Head of caudate nucleus (tissue), 42 donors: ENCODE measurements at places on chromosomes 3 and 15.

GRCh38 chr3:146539315-146539714 is 5.1 kb downstream of the PLSCR1 start:
- DNase-seq, result no peak

GRCh38 chr3:124609402-124609801 is 120.8 kb upstream of the UMPS start:
- no peak for DNase-seq

- DNase-seq, result no peak
Measured at GRCh38 chr3:138726946-138727730, 107.6 kb downstream of the PIK3CB start.

GRCh38 chr15:34795267-34796081 is at the start of gene ACTC1:
ACTC1 (minus strand) TSS chr15:34795549; CDS start chr15:34794808, 741 bp downstream.
- no peak for DNase-seq

DNA sequence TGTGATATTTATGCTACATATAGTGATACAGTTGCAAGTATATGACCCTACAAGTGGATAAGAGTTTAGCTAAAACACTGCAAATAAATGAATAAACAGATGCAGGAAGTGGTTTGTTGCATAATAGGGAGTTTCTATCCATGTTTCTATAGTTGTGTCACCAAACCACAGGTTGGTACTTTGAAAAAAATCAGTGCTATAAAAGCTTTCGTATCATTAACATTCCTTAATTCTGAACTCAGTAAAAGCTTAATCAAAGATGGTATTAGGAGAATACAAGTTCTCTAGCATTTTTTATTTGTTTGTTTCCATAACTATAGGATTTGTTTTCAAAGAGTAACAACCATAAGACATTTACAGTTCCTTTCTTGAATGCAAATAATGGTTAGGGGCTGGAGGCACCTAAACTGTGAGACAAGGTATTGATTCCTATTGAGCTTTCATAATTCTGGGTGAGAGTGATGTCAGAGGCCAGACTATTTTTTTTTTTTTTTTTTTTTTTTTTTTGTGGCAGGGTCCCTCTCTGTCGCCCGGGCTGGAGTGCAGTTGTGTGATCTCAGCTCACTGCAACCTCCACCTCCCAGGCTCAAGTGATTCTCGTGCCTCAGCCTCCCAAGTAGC is 29.6 kb downstream of the CPOX start:
- DNase-seq, result no peak

GRCh38 chr3:114219741-114220140 is 17.6 kb downstream of the ZNF80 start:
- DNase-seq, result no peak

- no peak for DNase-seq
Measured at GRCh38 chr3:108175352-108175751, 46.9 kb downstream of the IFT57 start.

DNA sequence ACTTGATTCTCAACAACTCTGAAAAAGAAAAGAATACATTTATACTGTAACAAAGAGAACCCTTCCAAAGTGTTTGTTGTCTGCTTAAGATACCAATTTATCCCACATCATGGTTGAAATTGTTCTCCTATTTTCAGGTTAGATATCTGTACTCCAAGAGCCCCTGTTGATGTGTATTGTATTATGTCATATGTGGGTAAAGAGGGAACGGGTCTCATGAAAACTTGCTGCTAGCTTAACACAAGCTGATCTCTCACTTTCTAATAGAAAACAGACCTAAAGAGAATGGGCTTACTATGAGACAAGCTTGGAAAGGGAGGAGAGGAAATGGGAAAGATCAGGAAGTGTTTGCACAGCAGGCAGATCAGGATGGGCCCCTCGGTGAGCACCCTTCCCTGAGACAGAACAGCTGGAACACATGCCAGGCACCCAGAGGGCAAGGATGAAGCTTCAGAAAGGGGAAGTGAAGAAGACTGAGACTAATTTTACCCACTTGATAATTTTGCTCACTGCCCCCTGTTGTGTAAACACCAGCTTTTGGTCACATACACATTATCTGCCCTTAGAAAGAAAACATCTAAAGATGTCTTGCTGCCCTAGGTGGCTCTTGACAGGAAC is 747.9 kb upstream of the CCDC54 start:
- DNase-seq, result no peak

- no peak for DNase-seq
Measured at GRCh38 chr3:132232231-132232792, 84.9 kb upstream of the ACP3 start.

DNA sequence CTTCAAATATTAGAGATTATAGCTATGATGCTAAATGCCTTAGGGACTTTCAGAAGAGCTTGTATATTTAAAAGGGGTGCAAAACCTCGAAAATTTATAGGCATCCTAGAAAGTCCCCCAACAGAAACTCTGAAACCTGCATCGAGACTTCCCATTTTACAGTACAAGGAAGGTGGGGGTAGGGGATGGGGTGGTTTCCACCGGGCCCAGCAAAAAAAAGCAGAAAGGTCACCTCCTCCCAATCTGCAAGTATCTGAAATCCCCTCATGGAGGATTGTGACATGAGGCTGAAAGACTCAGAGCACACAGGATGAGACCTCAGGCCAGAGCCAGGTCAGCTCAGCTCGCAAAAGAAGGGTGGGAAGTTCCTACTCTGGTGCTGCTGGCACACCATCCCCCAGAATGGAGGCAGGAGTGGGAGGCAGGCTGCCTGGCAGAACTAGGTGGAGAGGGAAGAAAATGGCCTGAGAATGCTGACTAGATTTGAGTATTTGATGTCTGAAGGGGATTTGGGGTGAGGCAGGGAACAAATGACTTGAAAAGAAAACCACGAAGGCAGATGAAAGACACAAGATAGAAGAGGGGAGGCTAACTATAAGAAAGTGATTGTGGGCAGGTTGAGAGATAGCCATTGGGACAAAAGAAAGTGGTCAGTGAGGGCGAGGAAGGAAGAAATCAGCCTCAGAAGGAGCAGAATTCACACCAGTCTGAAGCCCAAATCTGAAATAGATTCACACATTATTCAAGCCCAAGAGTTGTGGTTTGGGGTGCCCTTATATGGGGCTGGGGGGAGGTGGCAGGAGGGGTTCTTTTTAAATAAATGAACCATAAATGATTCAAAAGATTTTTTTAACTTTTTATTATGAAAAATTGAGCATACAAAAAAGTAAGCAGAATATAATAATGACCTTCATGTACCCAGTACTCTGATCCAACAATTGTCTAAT is 22.5 kb upstream of the TSC22D2 start:
- DNase-seq, result no peak

GRCh38 chr15:79283252-79284048 is 928 bp downstream of the ANKRD34C start:
- peak; percentile 67 for DNase-seq

DNA sequence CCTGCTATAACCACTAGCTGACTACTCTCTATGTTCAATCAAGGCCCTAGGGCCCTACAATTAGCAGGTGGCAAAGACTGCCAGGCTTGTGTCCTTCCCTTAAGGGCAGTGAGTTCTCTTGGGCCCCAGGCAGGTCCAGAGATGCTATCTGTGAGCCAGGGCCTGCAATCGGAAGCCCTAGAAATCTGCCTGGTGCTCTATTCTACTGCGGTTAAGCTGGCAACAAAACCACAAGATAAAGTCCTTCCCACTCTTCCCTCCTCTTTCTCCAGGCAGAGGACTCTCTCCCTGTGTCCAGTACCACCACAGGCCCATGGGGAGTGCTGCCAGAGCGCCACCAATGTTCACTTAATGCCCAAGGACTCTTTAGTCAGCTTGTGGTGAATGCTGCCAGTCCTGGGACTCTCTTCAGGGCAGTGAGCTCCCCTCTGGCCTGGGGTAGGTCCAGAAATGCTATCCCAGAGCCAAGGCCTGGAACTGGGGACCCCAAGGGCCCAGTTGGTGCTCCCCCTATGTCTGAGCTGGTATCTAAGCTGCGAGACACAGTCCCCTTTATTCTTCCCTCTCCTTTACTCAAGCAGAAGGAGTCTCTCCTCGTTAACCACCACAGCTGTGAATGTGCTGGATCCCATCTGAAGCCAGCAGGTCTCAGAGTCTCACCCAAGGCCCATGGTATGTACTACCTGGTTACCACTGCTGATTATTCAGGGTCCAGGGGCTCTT is 34.7 kb downstream of the XXYLT1 start:
- DNase-seq, result no peak

GRCh38 chr15:87527875-87528274 is 728.7 kb downstream of the NTRK3 start:
- no peak for DNase-seq

DNA sequence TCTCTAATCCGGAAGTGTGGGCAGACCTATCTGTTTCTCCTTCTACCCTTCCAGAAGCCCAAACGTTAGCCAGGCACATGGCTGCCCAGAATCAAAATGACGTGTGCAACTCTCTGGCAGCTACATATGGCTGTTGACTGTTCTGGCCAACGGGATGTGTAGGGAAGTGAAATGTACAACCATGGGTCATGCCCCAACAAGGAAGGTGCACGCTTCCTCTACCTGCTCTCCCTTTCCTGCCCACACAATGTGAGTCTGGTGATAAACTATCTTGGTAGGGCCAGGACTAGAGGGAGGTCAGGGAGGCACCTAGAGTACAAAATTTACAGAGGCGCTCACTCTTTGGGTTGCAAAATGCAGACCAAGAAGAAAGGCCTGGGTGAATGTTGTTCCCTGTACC is 495.9 kb upstream of the PROK2 start:
- no peak for DNase-seq

- no peak for DNase-seq
Measured at GRCh38 chr3:110311541-110311940, 760.1 kb upstream of the NECTIN3 start.

DNA sequence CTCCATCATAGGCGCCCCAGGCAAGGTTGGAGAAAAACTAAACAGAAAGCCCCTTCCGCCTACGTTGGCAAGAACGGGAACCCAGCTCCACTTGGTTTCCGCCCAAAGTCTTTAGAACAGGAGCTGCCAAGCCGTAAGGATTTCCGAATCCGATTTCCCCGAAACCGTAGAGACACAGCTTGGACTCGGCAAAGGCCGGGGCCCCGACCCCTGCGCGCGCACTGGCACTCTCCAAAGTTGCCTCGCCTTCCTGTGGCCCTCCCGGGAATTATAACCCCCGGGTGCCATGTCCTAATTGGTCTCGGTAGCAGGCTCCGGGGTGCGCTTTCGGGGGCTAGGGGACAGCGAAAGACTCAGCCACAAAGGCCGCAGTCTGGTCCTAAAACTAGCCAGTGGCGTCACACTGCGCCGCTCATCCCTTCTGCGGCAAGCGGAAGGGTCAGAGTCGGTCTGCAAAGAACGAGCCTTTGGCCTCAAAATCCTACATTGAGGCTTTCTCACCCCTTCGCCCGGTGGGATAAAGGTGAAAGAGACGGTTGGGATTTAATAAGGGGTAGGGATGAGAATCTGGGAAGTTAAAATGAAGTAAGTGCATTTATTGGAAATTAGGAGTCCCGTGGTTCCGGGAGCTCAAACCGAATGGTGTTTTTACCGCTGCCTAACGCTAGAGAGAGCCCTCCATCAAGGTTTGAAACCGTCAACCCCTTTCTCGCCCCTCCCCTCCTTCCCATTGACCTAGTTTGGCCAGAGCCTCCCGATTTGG is 6.8 kb downstream of the BCL6 start:
- DNase-seq, result peak; percentile 84

- no peak for DNase-seq
Measured at GRCh38 chr3:39962581-39962980, 153.2 kb downstream of the MYRIP start.

DNA sequence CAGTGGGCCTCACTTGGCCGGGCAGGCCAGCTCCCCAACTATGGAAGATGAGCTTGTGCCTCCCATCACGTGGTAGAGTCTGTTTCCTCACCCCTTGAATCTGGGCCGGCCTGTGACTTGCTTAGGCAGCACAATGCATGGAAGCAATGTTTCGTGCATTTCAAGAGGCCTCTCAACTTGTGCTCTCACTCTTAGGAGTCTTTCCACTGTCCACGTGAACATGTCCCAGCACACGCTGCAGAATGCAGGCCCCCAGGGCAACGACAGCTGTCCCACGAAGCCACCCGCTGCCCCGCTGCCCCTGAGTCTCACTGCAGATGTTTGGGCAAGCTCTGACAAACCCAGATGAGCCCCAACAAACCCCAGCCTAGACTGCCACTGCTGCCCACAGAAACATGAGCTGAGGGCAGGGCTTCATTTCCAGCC is 27.2 kb upstream of the SLC41A3 start:
- peak; percentile 7 for DNase-seq

GRCh38 chr15:88617031-88617722 is 4.0 kb upstream of the AEN start:
- no peak for DNase-seq

- no peak for DNase-seq
Measured at GRCh38 chr3:187504435-187504834, 136.2 kb downstream of the RTP4 start.

DNA sequence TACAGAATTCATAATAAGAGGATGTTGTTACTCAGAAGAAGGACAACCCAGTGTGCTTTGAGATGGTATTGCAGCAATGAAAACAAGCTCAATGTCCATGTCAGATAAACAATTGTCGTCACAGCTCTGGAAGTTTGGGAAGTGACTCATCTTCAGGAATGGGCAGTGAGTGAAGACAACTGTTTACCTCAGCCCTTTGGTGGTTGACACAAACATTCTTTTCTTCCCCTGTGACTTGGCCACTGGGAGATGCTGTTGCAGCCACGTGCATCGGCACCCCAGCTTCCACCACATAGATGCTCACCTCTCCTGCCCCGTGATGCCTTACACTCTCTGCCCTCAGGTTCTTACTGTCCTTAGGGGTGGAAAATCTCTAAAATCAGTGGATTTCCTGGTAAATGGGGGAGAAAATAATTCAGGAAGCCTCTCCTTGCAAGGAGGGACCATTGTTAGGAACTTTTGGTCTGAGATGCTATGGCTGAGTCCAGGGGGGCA is 114.1 kb upstream of the GALNT15 start:
- DNase-seq, result no peak

DNA sequence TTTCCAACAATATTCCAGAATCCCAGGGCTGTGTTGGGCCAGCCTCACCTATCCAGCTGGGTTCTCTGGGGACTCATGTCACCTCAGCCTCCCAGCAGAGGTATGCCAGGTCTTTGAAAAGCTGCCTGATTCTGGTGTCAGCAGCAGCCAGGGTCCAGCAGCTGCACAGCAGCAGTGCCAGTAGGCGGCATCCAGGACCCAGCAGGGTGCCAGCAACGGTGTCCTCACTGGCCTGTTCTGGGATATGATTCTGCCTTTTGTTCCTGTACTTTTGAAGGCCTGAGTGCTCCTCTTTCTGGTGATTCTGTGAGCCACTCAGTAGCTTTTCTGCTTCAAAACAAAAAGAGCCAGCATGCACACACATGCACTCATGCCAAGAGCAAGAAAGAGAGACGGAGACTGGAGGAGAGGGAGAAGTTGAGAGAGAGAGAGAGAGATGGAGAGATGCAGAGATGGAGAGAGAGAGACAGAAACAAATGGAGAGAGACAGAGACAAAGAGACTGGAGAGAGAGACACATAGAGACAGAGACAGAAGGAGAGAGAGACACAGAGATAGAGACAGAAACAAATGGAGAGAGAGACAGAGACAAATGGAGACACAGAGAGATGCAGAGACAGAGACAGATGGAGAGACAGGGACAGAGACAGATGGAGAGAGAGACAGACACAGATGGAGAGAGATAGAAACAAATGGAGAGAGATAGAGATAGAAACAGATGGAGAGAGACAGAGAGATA is 205.7 kb downstream of the UACA start:
- no peak for DNase-seq

GRCh38 chr15:73367624-73368300 is 996 bp downstream of the HCN4 start:
- DNase-seq, result no peak

GRCh38 chr3:145900056-145900829 is 260.7 kb downstream of the PLOD2 start:
- DNase-seq, result no peak

GRCh38 chr3:63559884-63560283 is 92.6 kb upstream of the SNTN start:
- DNase-seq, result no peak

GRCh38 chr3:193403307-193403706 is 24.8 kb upstream of the ATP13A5 start:
- no peak for DNase-seq
